Activated CD8-positive, alpha-beta memory T cell treated with anti-CD3 and anti-CD28 coated beads for 24 hours (primary cell): ENCODE measurements at places on chromosomes 4 and X.

DNA sequence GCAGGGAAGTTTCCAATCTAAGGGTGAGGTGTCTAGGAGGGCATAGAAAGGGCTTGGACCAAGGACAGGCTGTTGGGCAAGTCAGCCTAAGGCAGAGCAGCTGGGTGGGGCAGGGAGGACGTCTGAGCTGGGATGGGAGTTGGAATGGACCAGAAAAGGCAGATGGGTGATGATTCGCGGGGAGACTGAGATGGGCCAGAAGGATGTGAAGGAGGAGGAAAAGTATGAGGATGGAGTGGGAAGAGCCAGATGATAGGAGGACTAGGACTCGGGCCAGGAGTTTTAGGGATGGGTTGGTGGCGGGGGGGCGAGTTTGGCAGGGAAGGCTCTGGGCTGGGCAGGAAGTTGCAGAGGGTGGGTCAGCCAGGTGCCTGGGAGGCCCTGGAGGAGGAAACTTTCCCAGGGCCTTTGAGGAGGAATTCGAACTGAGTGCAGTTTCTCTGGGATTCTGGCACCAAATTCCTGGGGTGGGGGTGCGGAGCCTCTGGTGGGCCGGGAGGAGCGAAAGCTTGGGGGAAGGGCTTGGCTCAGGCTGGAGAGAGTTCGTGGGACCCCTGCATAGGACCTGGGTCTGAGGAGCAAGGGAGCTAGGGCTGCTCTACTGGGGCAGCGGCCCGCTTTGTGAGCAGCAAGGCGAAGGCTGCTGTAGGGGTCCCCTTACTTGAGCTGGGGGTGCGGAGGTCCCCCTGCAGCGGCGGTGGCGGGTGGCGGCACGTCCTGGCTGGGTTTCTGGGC lies 8.7 kb upstream of the TIMP1 start:
- no peak for DNase-seq

GRCh38 chr4:71711044-71711984 lies 72.6 kb downstream of the GC start:
- DNase-seq: no peak

- no peak for DNase-seq
These were observed 73.7 kb downstream of the BEND2 start for GRCh38 chrX:18146954-18147353.

GRCh38 chr4:113826421-113826820 lies 64.9 kb upstream of the CAMK2D start:
- no peak for DNase-seq

DNA sequence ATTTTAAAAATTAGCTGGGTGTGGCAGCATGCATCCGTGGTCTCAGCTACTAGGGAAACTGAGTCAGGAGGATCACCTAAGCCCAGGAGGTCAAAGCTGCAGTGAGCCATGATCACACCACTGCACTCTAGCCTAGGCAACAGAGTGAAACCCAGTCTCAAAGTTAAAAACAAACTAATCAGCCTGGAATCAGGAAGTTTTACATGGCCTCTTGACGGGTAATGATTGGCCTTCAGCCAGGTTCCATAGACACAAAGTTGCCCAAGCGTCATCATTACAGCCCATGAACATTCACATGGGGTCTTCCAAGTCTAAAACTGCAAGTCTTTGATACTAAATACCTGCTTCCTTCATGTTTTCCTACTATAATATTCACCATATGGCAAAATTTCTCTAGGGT lies 10.0 kb upstream of the RGN start:
- DNase-seq: no peak

DNA sequence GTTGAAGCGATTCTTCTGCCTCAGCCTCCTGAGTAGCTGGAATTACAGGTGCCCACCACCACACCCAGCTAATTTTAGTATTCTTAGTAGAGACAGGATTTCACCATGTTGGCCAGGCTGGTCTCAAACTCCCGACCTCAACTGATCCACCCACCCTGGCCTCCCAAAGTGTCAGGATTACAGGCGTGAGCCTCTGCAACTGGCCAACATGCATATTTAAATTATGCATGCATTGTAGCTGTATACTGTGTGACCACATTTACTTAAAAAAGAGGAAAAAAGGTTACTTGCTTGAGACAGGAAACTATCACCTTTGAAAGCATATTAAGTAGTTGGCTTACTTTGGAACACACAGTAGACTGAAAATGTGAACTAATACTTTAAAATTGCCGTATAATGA lies 29.5 kb downstream of the METTL14 start:
- no peak for DNase-seq

GRCh38 chrX:142663330-142664095 lies 362.2 kb upstream of the SPANXN4 start:
- no peak for DNase-seq

- no peak for DNase-seq
These were observed 605.6 kb upstream of the BOD1L1 start for GRCh38 chr4:14233126-14233525.

GRCh38 chr4:154364066-154364845 lies 127.3 kb downstream of the DCHS2 start:
- DNase-seq: no peak

DNA sequence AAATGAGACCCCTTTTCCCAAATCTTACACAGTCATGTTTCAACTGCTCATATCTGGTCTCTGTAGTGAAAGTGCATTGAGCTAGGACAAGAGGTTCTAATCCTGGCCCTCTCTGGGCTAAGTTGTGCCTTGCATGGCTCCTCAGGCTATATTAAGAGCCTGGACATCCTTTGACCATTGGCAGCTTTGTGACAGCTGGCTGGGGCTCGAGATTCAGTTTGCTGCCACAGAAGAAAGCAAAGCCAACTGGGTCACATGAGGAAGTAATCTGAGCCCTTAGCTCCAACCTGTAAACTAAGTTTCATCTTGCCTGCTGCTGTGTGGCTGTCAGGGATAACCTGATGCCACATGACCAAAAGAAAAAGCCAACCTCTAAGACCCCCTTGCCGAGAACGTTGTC lies 51.8 kb upstream of the JADE1 start:
- no peak for DNase-seq

- DNase-seq: no peak
These were observed 95.2 kb upstream of the DKK2 start for GRCh38 chr4:107131295-107131694.

GRCh38 chrX:130170752-130171445 lies 863 bp upstream of the RAB33A start:
- DNase-seq: peak; percentile 78
